ENCODE measurements at places on chromosomes 4 and X. TPM values are rescaled to one million over a fixed set of nuclear protein-coding genes. Genes with fewer than 3 reads are reported as not detected.

GRCh38 chrX:447052-447451 is 60.3 kb upstream of the PPP2R3B start:
- no peak for DNase-seq

Gene H2BW2
- not detected for total RNA-seq

DNA sequence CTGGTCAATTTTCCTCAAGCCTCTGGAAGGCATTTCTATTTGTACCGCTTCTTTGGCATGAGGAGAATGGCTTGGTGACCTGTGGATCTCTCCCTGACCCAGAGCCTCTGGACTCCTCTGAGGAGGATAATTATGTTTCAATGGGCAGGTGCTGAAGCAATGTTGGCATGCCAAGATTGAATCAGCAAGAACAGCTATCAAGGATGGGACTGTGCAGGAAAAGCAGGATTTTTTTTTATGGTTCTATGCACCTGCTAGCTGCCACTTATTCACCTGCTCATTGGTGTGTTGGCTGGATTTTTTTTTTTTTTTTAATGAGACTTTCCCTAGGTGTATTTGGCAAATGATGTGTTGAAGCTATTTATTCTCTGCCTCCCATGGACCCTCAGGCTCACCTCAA is 821.2 kb downstream of the RPA4 start:
- DNase-seq, result no peak

- no peak for DNase-seq
Observed at GRCh38 chr4:178693816-178694215, 1251.6 kb upstream of the AGA start.

GRCh38 chrX:16120431-16120830 is 2.9 kb upstream of the GRPR start:
- DNase-seq, result no peak

DNA sequence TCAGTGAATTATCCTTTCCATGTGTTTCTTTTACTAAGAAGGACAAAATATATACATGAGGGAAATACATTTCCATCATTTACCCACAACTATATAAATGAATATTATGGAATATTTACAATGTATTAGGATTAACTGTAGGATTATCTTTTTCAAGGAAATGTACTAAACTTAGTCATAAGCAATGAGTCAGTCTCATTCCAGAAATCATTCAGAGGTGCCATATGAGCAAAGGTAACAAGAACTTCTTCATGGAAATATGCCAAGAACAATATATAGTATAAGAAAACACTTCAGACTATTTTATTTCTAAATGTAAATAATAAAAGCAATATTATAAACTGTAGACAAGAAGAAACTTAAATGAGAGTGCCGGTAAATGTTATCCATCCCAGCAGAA is 67.1 kb downstream of the USP38 start:
- no peak for DNase-seq

- no peak for DNase-seq
Observed at GRCh38 chr4:169070071-169070894, 60.2 kb upstream of the CBR4 start.

GRCh38 chr4:43843501-43843900 is 605.1 kb downstream of the KCTD8 start:
- no peak for DNase-seq

GRCh38 chr4:94577136-94577535 is 125.4 kb downstream of the PDLIM5 start:
- no peak for DNase-seq

- DNase-seq, result no peak
Observed at GRCh38 chrX:119226446-119226845, 9.6 kb upstream of the PGRMC1 start.

GRCh38 chrX:13360146-13360545 is 40.3 kb upstream of the ATXN3L start:
- no peak for DNase-seq

DNA sequence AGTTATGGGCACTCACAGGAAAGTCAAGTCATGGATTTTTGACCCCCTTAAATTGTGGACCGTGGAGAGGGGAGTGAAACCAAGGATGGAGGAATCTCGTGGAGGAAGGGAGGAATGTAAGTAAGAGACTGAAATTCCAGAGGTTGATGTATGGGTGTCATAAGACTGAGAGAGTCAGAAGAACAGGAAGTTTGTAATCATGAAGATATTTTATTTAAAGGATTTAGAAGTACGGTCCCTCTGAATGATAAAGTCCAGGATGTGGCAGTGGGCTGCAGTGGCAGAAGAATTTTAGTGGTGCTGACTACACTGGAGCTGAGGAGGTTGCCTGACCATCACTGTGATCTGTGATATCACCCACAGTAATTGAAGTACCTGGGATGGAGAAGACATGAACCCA is 57.8 kb downstream of the DCLK2 start:
- no peak for DNase-seq

DNA sequence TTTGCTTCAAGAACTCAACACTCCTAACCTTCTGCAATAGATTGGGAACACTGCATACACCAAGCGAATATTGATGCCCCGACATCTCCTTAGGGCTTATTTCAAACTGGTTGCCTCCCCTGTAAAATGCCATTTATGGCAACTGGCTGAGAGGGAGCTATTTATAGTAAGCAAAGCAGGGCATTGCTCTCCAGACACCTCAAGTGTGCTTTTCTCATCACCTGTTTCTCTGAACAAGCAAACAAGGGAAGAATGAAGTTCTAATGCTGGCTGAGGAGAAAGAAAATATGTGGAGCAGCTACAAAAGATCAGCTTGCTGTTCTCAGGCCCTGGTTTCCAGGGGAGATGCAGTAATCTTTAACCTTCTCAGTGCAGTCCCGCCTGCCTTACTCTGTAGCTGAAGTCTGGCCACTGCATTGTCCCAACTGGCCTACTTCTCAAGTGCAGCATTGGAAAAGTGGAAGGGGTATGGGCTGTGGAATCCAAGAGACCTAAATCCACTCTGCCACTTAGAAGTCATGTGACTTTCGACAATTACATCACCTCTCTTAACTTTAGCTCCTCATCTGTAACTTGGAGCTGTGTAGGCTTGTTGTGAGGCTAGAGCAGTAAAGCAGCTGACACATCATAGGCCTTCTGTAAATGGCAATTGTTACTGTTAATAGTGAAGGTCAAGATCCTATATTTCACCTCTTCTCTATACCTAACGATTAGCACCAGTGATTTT is 47.9 kb upstream of the FGF13 start:
- no peak for DNase-seq

DNA sequence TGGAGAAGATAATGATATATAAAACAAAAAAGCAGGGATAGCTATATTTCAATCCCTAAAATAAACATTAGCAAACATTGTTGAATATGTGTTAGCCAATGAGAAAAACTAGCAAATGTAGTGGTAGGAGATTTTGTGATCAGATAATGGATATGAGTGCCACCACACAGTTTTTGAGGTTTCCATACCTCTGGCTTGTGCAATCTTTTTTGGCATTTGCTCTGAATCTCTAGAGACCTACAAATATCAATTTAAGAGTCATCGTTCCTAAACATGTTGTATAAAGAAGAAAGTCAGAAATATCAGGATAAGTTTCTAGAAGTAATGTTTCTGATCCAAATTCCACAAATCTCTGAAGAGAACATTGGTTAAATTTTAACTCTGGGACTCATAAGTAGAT is 308.7 kb downstream of the PDGFC start:
- no peak for DNase-seq

DNA sequence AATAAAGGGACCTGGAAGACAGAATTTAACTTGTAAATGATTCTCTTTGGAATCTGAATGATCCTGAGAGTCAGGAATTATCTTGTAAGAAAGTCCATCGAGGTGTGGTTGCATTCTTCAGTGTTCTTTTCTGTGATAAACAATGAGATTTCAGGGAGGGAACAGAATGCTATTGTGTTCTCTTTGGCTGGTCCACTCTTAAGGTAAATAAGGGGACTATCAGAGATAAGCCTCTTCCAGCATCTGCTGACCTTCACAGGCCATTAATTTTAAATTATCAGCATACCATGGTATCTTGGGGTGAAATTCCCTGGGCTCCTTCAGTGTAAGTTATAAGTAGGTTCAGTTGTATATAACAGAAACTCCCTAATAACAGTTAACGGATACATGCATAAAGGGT is 107.1 kb upstream of the ARHGAP24 start:
- no peak for DNase-seq

GRCh38 chr4:147354237-147354636 is 126.7 kb upstream of the EDNRA start:
- no peak for DNase-seq

All from glomerular endothelial cell (primary cell).